ENCODE measurements at places on chromosomes 12 and 14. TPM values are rescaled to one million over a fixed set of nuclear protein-coding genes. Genes with fewer than 3 reads are reported as not detected.
A peak's percentile ranks its signal among the peaks of the same experiment; 100 is the strongest.

The LMO3 gene
- total RNA-seq: 0.78 TPM

DNA sequence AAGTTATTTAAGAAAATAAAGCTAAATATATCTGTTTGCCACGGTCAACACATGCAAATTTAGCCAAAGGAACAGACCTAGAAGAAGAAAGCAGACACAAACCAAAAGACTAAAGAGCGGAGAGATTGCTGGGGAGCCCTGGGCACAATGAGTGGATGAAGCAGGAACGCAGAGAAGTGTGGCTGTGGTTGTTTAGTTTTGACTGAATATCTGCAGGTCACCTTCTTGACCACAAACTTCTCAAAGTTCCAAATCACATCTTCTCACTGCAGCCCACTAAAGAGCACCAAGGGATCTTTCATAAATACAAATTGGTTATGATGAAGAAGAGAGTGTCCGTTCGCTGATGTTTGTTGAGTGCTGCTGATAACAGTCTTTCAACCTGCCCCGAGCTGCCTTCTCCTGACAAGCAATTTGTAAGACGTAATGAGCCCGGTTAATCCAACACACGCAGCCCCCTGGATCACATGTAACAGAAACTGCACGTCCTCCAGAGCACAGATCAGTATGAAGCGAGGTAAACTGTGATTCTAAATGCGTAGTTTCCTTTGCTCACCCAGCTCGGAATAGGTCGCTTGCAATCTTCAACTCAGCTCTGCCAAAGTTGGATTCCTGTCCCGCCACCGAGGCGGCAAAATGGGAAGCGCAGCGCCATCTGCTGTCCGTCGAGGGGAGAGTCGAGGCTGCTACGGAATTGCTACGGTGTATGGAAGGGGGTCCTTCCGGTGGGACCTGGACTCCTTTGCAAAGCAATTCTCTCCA, 120.8 kb downstream of the GXYLT1 start:
- no peaks in the 10 kb centered on the region for H3K4me1 ChIP-seq
- H3K4me3 ChIP-seq: no peak overlapping the region
- peak; percentile 88 for DNase-seq
- no peaks in the 10 kb centered on the region for H3K36me3 ChIP-seq

DNA sequence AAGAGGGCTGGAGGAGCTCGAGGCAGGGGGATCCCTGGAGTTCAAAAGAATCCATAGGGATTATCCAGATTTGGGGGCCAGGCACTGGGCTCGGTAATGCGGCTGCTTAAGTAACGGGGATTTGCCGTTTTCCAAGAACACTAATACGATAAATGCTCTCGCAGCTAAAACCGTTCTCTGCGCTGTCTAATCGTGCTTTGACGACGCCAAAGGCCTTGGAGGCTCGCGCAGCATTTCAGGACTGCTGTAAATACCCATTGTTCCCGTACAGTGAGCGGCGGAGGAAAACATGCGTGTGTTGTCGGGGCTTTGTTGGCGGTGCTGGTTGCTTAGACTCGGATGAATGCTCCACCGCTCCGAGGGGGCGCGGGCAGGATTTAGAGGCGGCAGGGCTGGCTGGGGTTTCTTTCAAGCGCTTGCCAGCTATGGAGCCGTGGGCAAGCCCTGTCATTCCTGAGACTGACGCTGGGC, 26.2 kb downstream of the DIO3 start:
- no peaks in the 10 kb centered on the region for H3K36me3 ChIP-seq
- peak; percentile 13 for DNase-seq
- no peak overlapping the region for H3K4me3 ChIP-seq

- no peak overlapping the region for H3K4me3 ChIP-seq
- H3K27ac ChIP-seq: no peak overlapping the region
- H3K4me1 ChIP-seq: no peaks in the 10 kb centered on the region
Observed at GRCh38 chr12:2513141-2514037, 281.4 kb upstream of the FKBP4 start.

GRCh38 chr12:64587447-64587846, 22.8 kb upstream of the RASSF3 start:
- peaks cover 2% of the 10 kb centered on the region for H3K27me3 ChIP-seq
- no peak overlapping the region for H3K4me3 ChIP-seq
- H3K27ac ChIP-seq: no peak overlapping the region
- no peak for DNase-seq

Measured in glutamatergic neuron (in vitro differentiated cells).